A549 treated with DMSO at 1 μM for 4 hours (cell line): ENCODE measurements at places on chromosomes 16 and 17. TPM values are rescaled to one million over a fixed set of nuclear protein-coding genes. Genes with fewer than 3 reads are reported as not detected.

The TAOK2 gene
- 31.2 to 38.4 TPM (median 34.6 TPM) in 5 replicates for total RNA-seq

The KRTAP2-2 gene
- not detected in 5 replicates for total RNA-seq

The DYNLRB2 gene
- 0.24 to 0.40 TPM (median 0.28 TPM) in 3 of 5 replicates, not detected in the others for total RNA-seq

The PRSS8 gene
- total RNA-seq = 0.18 to 0.35 TPM (median 0.26 TPM) in 5 replicates

The KCNJ18 gene
- total RNA-seq = 0.05 TPM in 2 of 5 replicates, not detected in the others

The CLEC18A gene
- 0.07 to 0.20 TPM (median 0.14 TPM) in 4 of 5 replicates, not detected in the other for total RNA-seq
